ENCODE measurements at places on chromosomes 13 and 19. TPM values are rescaled to one million over a fixed set of nuclear protein-coding genes. Genes with fewer than 3 reads are reported as not detected.
A peak's percentile ranks its signal among the peaks of the same experiment; 100 is the strongest.

- peak; percentile 71 for DNase-seq
- no peak overlapping the region for H3K27ac ChIP-seq
- H3K27me3 ChIP-seq: no peaks in the 10 kb centered on the region
Observed at GRCh38 chr19:19554074-19555023, 16.3 kb downstream of the CILP2 start.

- no peak overlapping the region for H3K4me3 ChIP-seq
- DNase-seq: no peak
- no peak overlapping the region for H3K27ac ChIP-seq
- no peaks in the 10 kb centered on the region for H3K36me3 ChIP-seq
Observed at GRCh38 chr13:99288089-99288488, 19.1 kb downstream of the GPR183 start.

GRCh38 chr13:43846496-43847158 lies 32.9 kb downstream of the CCDC122 start:
- peaks cover 10% of the 10 kb centered on the region for H3K36me3 ChIP-seq
- H3K4me3 ChIP-seq: no peak overlapping the region
- H3K27me3 ChIP-seq: no peaks in the 10 kb centered on the region
- DNase-seq: peak; percentile 78
- peak overlapping the region; percentile 78 for H3K27ac ChIP-seq
- peaks cover 39% of the 10 kb centered on the region for H3K4me1 ChIP-seq

DNA sequence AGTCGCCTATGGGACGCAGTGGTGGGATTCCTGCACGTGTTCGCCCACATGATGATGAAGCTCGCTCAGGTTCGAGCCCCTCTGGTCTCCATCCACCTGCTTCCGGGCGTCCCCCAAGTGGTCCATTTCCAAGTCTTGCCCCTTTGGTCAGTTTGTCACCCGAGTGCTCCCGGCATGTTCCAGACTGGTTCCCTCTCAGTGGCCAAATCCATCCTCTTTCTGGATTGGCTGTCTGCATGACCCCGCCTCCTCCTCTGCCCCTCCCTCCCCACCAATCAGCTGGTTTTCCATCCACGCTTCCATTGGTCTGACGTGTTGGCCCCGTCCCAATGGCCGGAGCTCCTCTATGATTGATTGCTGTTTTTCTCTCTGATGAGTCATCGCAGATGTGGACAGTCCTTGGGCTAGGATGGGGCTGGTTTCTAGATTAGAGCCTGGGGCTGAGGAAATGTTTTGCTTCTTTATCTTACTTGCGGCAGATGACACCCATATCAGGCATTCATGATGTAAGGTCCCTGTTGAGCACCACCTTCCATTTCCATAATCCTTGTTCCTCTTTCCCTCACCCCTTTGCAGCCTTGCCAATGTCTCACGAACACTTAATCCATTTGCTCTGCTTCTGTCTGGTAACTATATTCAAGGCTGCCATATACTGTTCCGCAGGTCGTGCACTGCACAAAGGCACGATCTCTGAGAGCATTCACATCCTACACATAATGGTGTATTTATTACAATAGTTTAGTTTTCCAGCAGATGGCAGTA lies 73.8 kb downstream of the MAP4K1 start:
- H3K27me3 ChIP-seq: no peaks in the 10 kb centered on the region
- DNase-seq: peak; percentile 89
- H3K4me3 ChIP-seq: peak overlapping the region; percentile 49
- H3K27ac ChIP-seq: peak overlapping the region; percentile 17
- no peaks in the 10 kb centered on the region for H3K36me3 ChIP-seq
- H3K4me1 ChIP-seq: 0 out of 2 replicates have a peak, but pooled peaks cover 5% of the 10 kb centered on the region

The OXGR1 gene
- not detected for total RNA-seq

DNA sequence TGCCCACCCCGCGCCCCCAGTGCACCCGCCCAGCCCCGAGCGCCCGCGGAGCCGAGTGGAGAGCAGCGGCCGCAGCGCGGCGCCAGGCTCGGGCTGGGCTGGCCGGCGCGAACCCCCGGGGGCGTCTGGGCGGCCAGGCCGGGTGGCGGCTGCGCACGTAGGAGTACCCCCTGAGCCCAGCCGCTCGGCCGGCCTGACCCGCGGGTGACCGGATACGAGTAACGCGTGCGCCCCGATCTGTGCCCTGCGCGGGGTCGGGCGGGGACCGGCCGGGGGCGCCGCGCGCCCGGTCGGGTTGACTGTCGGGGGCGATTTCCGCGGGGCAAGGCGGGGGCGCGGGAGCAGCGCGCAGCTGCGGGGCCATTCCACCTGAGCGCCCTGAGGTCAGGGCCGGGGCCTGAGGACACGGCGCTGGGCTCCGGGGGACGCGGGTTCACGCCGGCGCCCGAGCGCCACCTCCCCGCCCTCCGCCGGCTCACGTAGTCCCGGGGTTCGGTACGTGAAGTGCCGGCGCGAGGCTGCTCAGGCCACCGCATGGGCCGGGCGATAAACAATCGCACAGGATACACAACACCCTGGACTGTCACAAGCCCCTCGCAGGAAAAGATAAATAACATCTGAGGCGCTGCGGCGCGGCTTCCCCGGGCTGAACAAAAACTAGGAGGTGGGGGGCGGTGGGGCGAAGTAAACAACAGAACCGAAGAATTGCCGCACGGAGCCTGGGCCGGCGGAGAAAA lies 37.6 kb upstream of the FLT1 start:
- no peak overlapping the region for H3K27ac ChIP-seq
- no peaks in the 10 kb centered on the region for H3K36me3 ChIP-seq
- peak overlapping the region; percentile 68 for H3K4me3 ChIP-seq
- H3K27me3 ChIP-seq: no peaks in the 10 kb centered on the region
- DNase-seq: peak; percentile 51

The CCL25 gene
- not detected for total RNA-seq

The NLRP4 gene
- total RNA-seq: not detected

The ZNF71 gene
- 3.4 TPM for total RNA-seq

GRCh38 chr13:79749984-79750551 lies 269.1 kb downstream of the NDFIP2 start:
- H3K27ac ChIP-seq: peak overlapping the region; percentile 57
- no peaks in the 10 kb centered on the region for H3K36me3 ChIP-seq
- no peaks in the 10 kb centered on the region for H3K27me3 ChIP-seq

DNA sequence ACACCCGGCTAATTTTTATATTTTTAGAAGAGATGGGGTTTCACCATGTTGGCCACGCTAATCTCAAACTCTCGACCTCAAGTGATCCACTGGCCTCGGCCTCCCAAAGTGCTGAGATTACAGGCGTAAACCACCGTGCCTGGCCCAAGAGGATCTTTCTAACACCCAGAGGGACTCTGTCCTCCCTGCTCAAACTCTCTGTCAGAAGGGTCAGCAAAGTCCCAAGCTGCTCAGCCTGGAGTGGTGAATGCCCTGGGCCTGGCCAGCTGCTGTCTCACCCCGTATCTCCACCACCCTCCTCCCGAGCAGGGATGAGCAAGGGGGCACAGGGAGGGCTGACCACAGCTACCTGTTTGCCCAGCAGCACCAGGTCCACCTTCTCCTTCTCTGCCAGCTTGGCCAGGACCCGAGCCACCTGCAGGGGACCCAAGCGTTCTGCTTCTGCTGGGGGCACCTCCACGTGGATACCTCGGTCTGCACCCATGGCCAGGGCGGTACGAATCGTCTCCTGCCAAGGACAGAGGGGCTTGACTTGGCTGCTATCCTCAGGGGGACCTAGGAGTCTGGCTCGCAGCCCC lies 10.9 kb upstream of the VSIG10L start:
- H3K4me1 ChIP-seq: peaks cover 5% of the 10 kb centered on the region
- no peaks in the 10 kb centered on the region for H3K36me3 ChIP-seq
- no peak for DNase-seq
- no peak overlapping the region for H3K4me3 ChIP-seq
- no peak overlapping the region for H3K27ac ChIP-seq

- H3K36me3 ChIP-seq: no peaks in the 10 kb centered on the region
- no peaks in the 10 kb centered on the region for H3K4me1 ChIP-seq
- H3K27ac ChIP-seq: no peak overlapping the region
- no peak for DNase-seq
- no peaks in the 10 kb centered on the region for H3K27me3 ChIP-seq
- no peak overlapping the region for H3K4me3 ChIP-seq
Observed at GRCh38 chr13:39259371-39260140, 221.3 kb downstream of the NHLRC3 start.

DNA sequence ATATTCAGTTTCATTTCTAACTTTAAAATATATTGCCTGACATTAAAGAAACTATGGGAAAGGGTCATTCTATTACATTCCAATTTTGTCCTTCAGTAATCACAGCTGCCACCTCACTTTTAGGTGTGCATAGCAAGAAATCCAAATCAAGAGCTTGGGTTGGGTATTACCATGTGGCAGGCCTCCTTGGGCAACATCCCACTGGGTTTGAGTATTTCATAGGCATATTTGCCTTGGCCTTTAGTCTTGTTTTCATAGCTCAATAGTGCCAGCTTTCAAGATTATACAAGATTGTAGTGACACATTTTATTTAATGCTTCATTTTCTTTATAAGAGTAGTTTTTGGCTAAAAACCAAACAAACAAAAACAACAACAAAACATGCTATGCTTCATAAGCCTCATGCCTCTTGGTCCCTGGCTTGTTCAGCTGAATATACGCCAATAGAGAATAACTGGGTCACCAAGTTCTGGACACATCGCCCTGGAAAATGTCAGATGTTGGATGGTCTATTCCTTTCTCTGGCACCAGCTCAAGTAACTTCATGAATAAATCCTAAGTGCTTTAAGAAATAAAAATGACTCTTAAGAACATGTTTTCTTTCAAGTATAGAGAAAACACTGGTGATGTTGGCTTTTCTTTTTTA lies 167.4 kb upstream of the STARD13 start:
- no peaks in the 10 kb centered on the region for H3K27me3 ChIP-seq
- H3K36me3 ChIP-seq: no peaks in the 10 kb centered on the region

DNA sequence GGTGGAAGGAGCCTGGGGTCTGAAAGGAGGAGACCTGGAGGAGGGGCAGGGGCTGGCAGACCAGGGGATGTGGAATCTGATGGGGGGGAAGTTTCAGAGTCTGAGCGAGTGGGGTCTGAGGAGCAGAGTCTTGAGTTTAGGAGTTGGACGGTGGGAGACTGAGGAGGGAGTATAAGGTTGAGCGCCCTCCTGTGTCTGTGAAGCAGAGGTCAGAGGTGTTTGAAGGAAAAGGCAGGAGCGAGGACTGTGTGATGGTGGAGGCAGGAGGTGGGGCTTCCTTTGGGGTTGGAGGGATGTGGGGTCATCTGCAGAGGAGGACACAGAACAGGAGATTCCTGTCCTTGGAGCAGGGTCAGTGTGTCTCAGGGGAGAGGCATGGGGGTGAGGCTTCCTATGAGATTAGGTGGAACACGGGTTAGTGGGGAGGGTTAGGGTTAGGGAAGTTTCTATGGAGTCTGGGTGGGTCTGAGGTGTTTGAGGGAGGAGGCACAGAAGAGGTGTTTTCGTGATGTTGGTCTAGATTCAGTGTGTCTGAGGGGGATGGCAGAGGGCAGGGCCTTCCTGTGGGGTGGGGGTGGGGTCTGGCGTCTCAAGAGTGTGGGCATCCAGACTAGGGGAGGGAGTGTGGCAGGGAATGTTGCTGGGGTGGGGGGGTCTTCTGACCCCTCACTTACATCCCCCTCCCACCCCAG lies 8.3 kb downstream of the RYR1 start:
- no peaks in the 10 kb centered on the region for H3K4me1 ChIP-seq
- H3K36me3 ChIP-seq: no peaks in the 10 kb centered on the region
- peak; percentile 13 for DNase-seq
- no peak overlapping the region for H3K27ac ChIP-seq
- 0 out of 2 replicates have a peak, but pooled peaks cover 8% of the 10 kb centered on the region for H3K27me3 ChIP-seq
- no peak overlapping the region for H3K4me3 ChIP-seq

- no peak overlapping the region for H3K27ac ChIP-seq
- no peaks in the 10 kb centered on the region for H3K27me3 ChIP-seq
- H3K4me3 ChIP-seq: no peak overlapping the region
Observed at GRCh38 chr19:49549045-49549444, 21.2 kb downstream of the RCN3 start.

DNA sequence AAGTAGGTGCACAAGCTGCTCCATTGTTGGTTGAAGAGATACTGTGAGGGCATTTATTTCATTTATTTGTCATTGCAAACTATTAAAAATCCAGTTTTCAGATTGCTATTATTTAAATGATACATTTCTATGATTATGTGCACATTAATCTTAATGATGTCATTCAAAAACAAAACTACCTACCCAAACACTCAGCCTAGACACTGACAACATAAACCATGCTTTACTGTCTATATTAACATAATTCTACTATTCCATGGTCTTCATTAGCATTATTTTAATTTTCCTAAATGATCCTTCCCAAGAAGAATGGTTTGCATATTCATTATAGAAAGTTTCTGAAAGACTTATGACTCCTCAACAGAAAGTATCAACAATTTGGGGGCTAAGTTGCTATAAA lies 813.0 kb upstream of the SLITRK5 start:
- no peak for DNase-seq
- H3K27ac ChIP-seq: no peak overlapping the region
- no peak overlapping the region for H3K4me3 ChIP-seq
- no peaks in the 10 kb centered on the region for H3K36me3 ChIP-seq

GRCh38 chr13:98144801-98145350 lies 2.0 kb downstream of the FARP1 start:
- DNase-seq: peak; percentile 79
- peak overlapping the region; percentile 53 for H3K27ac ChIP-seq
- H3K4me1 ChIP-seq: peaks cover 15% of the 10 kb centered on the region
- H3K36me3 ChIP-seq: no peaks in the 10 kb centered on the region

The PGLYRP1 gene
- total RNA-seq: not detected

The SYCN gene
- total RNA-seq: not detected

The CLIP3 gene
- total RNA-seq: 10.9 TPM

The CCDC194 gene
- not detected for total RNA-seq

Data from GM23248 (cell line).